ENCODE measurements at places on chromosomes 5 and 9.

DNA sequence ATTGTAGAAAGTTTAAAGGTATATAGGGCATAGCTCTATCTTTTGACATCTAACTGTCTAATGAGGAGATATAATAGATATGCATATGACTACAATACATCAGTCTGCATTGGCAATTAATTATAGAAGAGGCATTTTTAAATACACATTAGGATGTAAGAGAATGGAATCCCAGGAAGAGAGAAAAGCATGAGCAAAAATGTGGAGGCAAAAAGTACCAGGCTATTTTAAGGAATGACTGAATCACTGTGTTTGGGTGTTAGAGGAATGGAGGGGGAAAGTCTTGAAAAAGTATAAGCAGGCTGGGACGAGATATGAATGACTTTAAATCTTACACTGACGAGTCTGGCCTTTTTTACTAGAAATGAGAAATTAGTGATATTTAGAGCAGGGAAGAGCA lies 138.4 kb upstream of the ZNF462 start:
- no peak for DNase-seq

DNA sequence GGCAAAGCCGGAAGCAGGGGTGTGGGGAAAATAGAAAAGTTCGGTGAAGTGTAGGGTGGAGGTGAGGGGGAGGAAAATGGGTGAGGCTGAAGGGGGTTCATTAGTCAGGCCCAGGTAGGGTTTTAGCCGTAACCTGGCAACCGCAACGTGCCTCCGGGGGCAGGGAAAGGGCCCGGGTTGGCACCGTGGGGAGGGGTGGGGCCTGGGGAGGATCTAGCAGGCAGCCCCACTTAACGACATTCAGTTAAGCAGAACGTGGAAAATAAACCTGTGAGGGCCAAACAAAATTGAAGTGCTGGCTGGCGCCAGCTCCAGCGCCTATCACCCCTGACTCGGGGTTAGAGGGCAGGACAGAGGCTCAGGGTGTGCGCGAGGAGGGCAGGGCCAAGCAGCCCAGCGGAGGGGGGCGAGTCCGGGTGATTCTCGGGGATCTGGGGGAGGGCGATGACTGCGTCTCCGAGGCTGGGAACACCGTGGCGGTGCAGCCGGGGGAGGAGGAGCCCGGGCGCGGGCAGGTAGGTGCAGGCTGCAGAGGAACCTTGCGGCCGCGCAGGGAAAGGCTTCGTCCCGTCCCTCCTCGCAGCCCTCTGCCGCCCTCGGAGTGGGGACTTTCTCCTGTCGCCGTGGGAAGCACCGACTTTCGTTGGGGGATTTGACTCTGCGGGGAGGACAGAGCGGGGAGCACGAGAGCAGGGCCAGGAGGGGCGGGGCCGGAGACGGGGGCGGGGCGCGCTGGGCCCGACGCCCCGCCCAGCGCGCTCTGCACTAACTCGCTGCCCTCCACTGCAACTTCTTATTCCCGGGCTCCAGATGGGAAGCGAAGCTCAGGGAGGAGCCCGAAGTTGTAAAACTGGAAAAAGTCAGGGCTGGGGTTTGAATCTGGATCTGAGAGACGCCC lies 5.1 kb downstream of the RGS14 start:
- DNase-seq: peak; percentile 65

- no peak for DNase-seq
These were observed 16.6 kb downstream of the PLGRKT start for GRCh38 chr9:5421163-5421562.

- peak; percentile 51 for DNase-seq
These were observed 30.4 kb downstream of the CAMK4 start for GRCh38 chr5:111254613-111255012.

DNA sequence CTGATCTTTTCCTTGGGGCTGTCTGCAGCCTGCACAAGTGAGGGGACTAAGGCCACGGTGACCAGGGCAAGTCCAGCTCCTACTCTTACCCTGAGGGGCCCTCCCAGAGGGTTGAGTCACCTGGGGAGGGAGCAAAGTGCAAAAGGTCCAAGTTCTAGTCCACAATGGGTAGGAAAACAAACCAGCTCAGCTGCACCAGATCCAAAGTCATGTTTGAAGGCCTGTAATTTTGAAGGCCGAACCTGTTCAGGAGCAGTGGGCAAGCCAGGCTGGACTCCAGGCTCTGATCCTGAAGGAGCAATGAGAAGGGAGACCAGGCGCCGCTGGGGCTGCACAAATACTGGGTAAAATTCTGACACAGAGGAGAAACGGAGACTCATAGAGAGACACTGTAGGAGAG lies 15.8 kb upstream of the TCF7 start:
- DNase-seq: no peak

DNA sequence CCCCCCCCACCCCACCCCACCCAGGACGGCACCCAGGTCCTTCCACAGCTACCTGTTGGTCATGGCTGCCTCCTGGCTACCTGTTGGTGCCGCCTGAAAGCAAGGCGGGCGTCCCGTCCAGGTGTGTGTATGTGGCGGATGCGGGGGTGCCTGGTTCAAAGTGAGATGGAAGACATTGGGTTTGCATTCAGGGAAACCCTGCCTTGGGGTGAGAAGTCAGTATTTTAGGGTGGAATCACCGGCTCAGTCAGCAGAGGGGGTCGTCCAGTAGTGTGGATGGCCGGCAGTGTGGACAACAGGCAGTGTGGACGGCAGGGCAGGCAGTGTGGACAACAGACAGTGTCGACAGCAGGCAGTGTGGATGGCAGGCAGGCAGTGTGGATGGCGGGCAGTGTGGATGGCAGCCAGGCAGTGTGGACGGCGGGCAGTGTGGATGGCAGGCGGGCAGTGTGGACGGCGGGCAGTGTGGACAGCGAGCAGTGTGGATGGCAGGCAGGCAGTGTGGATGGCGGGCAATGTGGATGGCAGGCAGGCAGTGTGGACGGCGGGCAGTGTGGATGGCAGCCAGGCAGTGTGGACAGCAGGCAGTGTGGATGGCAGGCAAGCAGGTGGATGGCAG lies 28.0 kb downstream of the NKD2 start:
- no peak for DNase-seq

- no peak for DNase-seq
These were observed 427.7 kb downstream of the SH3GL2 start for GRCh38 chr9:18006591-18006990.
